Omental fat pad (tissue), 4 donors: ENCODE measurements at places on chromosomes 4 and X. TPM values are rescaled to one million over a fixed set of nuclear protein-coding genes. Genes with fewer than 3 reads are reported as not detected.

SLC38A5 gene
- 11.9 TPM for total RNA-seq

DNA sequence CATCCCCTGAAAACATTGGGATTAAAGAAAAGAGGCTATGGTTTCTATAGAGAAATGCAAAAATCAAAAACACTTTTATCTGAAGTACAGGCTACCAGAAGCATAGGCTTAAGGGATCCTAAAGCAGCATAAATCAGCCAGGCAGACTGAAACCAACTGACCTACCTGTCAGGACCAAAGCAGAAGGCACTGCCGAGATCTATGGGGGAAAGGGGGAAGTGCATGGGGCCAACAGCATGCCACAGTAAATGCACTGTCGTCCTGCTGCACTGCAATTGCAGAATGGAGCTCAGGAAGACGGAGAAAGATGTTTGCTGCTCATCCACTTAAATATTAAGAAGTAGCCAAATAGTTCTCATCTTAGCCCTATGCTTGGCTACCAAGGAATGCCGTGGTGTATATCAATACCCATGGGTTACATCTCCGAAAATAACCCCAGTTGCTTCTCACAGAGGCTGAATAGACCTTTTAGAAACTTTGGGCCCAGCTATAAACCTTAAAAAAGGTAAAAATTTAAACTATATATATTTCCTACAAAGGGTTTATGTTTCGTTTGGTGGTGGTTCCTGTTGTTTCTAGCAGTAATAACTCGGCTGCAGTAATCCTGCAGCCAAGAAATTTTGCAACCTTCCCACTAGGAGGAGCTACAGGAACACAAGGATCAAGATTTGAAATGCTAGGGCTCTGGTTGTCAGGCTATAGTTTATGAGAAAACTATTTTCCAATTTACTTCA lies 312.2 kb upstream of the DIAPH2 start:
- DNase-seq = no peak

NEUROG2 gene
- not detected for total RNA-seq

DNA sequence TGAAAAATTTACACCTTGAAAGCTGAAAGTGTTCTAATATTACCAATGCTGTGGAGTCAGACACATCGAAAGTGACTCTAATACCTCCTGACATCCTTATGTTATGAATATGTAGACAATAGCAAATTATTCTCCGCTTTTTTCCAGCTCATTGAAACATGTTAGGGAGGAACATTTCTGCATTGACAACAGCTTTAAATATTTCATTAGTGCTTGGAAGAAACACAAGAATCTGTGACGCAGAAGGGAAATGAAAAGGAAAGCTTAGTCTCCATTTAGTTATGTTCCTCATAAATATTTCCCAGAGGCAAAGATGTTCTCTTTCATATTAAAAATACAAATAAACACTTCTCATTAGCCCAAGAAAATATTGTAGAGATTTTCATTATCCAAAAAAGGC lies 55.8 kb upstream of the CD99 start:
- DNase-seq = no peak

GAGE12E gene
- not detected for total RNA-seq

DNA sequence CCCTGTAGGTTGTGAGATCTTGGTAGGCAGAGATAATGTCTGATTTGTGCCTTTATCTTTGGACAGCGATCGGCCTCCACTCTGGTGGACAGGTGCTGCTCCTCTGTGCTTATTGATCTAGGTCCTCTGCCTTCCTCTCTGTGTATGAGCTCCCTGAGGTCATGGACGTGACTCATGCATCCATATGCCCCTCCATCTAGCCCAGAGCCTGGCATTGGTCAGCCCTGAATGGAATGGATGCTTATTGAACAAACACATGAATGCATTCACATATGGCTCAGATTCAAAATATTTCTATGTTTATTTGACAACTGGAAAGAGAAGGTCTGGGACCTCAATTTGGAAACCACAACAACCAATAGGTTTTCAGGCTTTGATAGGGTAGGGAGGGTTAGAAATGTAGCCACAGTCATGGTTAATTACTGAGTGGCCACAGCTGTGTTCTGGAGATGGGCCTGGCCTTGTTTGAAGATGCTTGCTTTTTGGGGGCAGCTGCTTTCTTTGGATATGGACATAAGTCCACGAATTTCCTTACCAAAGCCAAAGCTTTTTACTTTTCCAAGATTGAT lies 76.2 kb downstream of the SEL1L3 start:
- DNase-seq = no peak

UGT8 gene
- total RNA-seq = not detected

GRCh38 chr4:82248903-82249632 lies 124.7 kb downstream of the HNRNPD start:
- no peak for DNase-seq

TCEAL7 gene
- 18.5 TPM for total RNA-seq

DNA sequence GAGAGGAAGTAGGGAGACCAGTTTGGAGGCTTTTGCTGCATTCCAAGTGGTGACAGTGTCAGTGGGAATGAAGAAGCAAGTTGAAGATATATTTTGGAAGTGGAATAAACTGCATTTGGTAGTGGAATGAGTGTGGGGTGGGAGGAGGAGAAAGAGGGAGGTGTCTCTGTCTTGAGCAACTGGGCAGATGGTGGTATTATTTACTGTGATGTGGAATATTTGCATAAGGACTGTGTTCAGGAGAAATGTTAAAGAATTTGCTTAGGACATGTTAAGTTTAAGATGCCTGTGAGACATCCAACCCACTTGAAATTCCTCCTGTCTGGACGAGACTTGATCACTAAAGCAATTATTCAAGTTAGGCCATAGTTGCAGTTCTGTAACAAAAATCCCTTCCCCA lies 448.9 kb upstream of the AMOT start:
- DNase-seq = no peak

GRCh38 chr4:7430368-7430964 lies 4.3 kb downstream of the PSAPL1 start:
- DNase-seq = no peak

DNA sequence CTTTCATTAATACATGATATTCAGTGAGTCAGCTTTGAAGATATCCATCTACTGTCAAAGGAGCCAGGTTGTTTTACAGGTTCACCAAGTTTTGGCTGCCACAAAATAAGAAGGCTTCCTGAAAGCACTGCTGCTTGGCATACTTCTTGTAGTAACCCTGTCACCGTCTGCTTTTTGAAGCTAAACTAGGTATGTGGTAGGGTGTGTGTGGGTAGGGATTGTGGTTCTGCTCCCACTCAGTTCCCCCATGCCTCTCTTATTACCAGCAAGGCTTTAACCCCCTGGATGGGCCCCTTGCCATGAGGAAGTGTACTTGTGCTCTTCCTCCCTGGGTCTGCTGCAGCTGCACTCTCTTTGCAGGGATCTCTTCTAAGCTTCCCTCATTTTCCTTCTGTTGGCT lies 191.2 kb downstream of the BANK1 start:
- DNase-seq = no peak

NAP1L3 gene
- total RNA-seq = 0.60 TPM

- DNase-seq = no peak
Observed at GRCh38 chr4:41429280-41429669, 108.7 kb upstream of the LIMCH1 start.

DNA sequence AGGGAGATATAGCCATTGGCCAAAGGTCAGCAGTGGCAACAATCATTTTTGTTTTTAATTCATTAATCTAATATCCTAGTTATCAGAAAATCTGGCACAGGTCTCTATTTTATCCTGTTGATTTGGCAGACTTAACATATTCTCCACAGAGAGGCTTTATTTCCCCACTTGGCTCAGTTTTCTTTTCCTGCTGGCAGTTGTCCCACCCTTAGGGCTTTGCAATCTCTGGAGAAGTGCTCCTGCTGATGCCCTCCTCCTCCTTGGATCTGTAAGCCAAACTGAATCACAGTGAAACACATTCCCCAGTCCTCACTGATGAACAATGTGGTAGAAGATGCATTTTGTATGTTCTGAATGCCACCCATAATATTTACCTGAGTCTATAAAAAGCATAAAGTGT lies 889.7 kb downstream of the PDHA2 start:
- no peak for DNase-seq

DNA sequence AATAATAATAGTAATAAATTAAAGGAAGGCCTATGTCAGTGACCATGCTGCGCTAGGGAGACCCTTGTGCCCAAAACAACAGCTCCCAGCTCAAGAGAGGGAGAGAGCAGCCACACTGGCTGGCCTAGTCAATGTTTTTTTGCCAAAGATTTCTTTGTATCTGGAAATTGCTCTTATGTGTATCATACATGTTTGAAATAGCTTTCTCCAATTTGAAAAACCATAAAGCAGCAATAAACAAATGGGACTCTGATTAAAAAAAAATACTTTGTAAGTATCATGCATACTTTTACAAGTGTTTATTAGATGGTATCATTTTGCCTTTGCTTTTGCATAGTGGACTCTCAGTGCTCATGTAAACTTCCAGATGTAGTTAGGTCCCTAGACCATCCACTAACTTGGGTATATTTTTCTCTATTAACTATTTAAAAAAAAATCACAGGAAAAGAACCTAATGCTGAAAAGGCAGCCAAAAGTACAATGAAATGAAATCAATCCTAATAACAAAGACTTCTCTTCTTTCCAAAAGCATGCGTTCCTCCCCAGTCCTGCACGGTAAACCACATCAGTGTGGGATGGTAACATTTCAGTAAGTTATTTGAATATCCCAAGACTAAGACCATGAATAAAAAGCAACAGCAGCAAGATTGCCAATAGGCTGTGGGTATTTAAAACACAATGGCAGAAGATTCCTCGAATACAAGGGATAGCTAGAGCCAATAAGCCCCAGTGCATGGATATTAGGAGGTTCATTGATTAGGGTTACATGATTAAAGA lies 117.6 kb downstream of the PALLD start:
- no peak for DNase-seq

ATOH1 gene
- not detected for total RNA-seq

DNA sequence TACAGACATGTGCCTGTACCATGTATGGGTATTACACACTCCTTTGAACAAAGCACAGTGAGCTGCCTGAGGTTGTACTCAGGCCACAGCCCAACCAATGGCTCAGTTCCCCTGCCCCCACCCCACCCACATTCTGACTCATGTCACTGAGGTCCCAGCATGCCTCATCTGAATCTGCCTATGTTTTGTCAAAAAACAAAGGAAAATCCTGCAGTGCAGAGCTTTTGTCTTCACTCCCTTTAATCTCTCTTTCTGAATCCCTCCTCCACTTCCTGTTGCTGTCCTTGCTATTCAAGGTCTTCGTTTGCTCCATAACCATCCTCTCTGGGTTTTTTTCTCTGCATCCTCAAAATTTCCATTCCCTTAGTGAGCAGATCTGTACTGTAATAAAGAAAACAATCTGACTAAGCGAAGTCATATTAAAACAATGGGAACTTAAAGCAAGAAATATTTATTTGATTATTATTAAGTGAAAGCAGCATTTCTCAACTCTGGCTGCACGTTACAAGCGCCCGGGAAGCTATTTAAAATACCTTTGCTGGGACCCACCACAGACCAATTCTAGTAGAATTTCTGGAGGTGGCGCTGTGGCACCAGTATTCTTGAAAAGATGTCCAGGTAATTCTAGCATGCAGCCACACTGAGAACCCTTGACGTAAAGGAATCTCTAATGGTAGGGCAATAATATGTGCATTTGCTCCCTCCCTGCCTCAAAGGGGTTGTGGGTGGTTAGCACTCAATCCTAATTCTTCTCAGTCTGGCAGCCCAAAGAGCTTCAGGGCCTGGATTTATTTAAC lies 8.7 kb downstream of the GUCY2F start:
- DNase-seq = no peak

GRCh38 chrX:43958529-43958928 lies 14.7 kb downstream of the NDP start:
- no peak for DNase-seq

MAML3 gene
- total RNA-seq = 4.8 TPM

DNA sequence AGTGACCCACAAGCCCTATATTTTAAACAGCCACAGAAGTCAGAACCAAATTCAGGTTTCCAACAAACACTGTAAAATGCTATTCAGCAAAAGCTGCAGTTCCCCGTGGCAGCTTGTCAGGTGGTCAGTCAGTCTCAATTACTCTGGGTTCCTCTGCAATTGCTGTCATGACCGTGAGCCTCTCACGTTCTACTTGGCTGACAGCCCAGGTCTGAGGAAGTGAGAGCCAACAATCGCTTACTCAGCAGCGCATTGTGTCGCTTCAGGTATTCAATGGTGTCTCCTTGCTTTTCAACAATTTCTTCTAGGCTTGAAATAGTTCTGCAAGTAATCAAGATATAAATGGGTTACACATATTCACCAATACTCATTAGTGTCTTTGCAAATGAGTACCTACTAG lies 25.8 kb downstream of the TRIM75 start:
- no peak for DNase-seq

- no peak for DNase-seq
Observed at GRCh38 chr4:56511098-56511497, 5.5 kb downstream of the ARL9 start.

DNA sequence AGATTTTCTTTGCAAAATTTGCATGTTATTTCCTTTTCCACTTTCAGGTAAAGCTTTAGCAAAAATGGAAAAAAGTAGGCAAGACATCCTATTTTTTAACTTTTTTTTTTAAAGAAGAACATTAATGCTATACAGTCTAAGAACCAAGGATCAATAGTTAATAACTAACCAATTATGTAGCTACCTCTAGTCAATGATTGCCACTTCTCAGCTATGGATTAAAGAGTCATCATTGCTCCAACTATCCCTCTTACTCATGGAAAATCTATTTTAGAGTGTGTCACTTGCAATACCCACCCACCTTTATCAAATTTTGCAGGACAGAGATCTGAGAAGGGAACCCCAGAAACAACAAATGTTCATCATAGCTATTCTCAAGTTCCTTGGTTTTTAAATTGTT lies 223.1 kb downstream of the ANK2 start:
- no peak for DNase-seq

INTS6L gene
- 5.1 TPM for total RNA-seq

PFKFB1 gene
- total RNA-seq = 10.4 TPM

- no peak for DNase-seq
Observed at GRCh38 chr4:173506597-173507211, 23.3 kb downstream of the HAND2 start.

GRCh38 chrX:51598899-51599298 lies 19.8 kb downstream of the CENPVL3 start:
- DNase-seq = no peak

GRCh38 chrX:15855568-15856221 lies 1.1 kb upstream of the AP1S2 start:
- DNase-seq = no peak

- DNase-seq = no peak
Observed at GRCh38 chr4:86033171-86033570, 326.7 kb downstream of the MAPK10 start.

UCHL1 gene
- 205 TPM for total RNA-seq

- no peak for DNase-seq
Observed at GRCh38 chr4:79325864-79326328, at the start of gene NAA11. TSS of gene NAA11 (minus strand) at chr4:79326061. CDS start at chr4:79325877, 184 bp downstream.

GRCh38 chr4:156981262-156981769 lies 9.7 kb upstream of the PDGFC start:
- no peak for DNase-seq

USP27X gene
- 1.6 TPM for total RNA-seq

GRCh38 chr4:174457468-174457867 lies 64.8 kb downstream of the HPGD start:
- DNase-seq = no peak

PNCK gene
- total RNA-seq = not detected

- no peak for DNase-seq
Observed at GRCh38 chrX:150573702-150574101, 5.3 kb downstream of the MTM1 start.

TLR3 gene
- 4.2 TPM for total RNA-seq

- no peak for DNase-seq
Observed at GRCh38 chr4:115780268-115780667, 666.8 kb upstream of the NDST4 start.

- DNase-seq = no peak
Observed at GRCh38 chrX:15468036-15468435, 25.1 kb downstream of the PIR start.

GRCh38 chrX:57752866-57753265 lies 72.8 kb upstream of the NLRP2B start:
- DNase-seq = no peak

GRCh38 chr4:8710416-8710815 lies 117.9 kb downstream of the CPZ start:
- DNase-seq = no peak
